Endodermal cell (in vitro differentiated cells): ENCODE measurements at places on chromosomes 5 and 9.

DNA sequence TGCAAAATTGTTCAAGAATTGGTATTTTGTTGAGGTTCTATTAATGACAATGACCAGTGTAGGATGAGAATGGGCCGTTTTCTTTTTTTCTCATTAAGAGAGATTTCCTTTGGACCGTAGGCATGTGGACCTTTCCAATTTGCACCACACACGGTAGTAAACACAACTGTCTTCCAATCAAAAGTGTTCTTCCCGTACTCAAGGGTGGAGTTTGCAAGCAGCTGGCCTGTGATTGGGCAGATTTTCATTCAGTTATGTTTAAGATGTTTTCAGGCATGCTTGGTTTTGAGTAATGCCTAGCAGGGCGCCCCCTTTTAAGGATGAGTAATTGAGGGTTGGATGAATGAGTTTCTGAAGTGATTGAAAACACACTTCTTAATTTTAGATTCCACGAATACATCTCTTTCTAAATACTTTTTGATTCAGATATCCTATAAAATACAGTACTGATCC lies 2.5 kb downstream of the KDM3B start:
- peak; percentile 78 for DNase-seq

DNA sequence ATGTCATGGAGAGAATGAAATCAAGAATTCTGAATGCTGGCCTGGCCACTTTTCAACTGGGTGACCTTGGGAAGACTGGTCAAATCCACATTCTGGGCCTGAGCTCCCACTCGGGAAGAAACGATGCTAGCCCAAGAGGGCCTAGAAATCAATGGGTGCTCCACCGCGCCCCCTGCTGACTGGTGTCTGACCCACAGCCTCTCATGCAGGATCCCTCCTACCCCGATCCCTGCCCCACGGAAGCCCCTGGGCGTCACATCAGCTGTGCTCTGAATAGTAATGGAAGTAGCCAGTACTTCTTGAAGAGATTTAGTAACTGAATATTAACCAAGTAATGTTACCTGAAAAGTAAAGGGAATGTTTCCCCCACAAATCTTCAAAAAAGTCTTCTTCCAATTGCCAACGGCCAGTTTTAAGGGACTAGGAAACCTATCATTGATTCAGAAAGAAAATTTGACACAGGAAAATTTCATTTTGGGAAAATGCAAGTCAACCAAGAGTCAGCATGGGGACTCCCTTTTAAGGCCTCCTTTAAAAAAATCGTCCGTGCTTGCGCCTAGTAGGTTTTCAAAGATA lies 43.9 kb downstream of the CRB2 start:
- peak; percentile 89 for DNase-seq

DNA sequence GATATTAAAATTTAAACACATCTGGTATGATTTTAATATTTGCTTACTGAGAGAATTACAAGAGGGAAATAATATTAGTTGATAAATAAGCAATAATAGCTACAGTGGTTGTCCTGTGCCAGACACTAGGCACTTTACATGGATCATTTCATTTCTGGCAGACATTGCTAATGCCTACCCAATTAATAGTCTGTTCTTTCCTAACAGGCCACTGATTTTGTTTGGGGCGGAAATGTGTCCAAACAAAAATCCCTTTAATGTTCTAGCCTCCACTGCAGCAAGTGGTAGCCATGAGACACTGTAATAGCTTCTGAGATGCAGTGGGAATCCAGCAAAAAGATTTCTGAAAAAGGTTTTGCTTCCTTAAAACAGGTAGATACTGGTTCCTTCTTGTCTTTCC lies 527.4 kb downstream of the CSNK1G3 start:
- DNase-seq, result no peak

DNA sequence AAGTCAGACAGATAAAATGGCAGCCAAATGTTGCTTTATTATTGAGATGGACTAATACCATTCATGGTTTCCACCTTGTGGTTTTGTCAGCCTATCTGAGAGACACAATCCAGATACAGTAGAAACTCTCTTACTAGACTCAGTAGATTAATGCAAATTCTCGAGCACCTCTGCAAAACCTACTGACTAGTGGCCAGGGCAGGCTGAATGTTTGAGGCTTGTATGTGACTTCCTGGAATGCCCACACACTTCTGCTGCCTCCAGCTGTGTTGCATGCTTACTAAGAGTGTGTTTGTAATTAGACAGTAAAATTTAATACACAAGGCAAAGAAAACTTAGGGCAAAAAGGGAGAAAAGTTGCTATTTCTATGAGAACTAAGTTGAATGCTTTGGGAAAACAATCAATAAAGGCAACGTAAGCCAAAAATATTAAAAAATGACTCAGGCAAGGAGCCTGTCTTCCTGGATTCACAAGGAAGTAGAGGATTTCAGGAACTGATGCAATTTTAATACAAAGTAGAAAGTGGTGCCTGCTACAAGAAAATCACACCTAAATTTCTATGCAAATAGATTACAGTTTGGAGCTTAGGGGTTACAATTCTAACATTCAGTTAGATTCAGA lies 30.2 kb upstream of the CCNG1 start:
- no peak for DNase-seq

- no peak for DNase-seq
Measured at GRCh38 chr9:76316069-76316468, 78.2 kb downstream of the RFK start.

GRCh38 chr9:33210006-33210715 lies 29.8 kb upstream of the SPINK4 start:
- no peak for DNase-seq

DNA sequence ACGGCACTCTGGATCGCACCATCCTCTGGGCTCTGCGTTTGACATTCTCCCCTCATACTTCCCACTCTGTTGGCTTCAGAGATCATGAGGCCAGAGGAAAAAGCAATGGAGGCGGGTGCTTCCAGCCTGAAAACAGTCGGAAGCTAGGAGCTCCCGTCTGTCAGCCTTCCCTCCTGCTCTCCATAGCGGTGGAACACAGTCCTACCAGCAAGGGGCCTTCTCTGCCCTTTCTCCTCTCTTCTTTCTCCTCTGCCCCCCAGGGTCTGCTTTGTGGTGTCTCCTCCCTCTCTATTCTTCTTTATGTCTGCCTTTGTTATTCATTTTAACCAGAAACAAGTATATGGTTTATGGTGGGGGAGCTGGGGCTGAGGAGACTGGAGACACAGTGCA lies 152.5 kb upstream of the NFIB start:
- DNase-seq, result peak; percentile 59

DNA sequence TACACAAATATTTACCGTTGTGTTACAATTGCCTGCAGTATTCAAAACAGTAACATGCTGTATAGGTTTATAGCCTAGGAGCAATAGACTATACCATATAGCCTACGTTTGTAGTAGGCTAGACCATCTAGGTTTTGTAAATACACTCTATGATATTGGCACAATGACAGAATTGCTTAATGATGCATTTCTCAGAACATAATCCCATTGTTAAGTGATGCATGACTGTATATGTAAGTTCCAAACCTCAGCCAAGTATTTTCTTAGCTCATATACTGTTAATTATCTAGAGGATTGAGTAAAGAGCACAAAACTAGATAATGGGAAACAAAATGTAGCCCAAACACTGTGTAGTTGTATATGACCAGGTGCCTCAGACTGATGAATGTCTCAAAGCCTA lies 220.1 kb downstream of the ANXA1 start:
- no peak for DNase-seq

GRCh38 chr5:102961671-102962070 lies 158.3 kb downstream of the GIN1 start:
- no peak for DNase-seq

DNA sequence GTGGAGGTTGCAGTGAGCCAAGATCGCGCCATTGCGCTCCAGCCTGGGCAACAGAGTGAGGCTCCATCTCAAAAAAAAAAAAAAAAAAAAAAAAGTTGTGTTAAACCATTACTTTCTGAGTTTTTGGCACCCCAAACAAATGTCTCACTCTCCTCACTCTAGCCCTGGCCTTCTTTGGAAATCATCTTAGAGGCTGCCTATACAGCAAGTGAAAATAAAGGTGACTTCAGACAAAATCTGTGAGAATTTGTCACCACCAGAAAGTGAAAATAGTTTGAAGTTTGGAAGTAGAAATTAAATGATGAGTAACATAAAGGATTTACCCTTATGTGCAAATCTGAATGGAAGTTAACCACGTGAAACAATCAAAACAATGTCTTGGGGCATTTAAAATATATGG lies 7.2 kb upstream of the ZNF131 start:
- DNase-seq, result no peak

GRCh38 chr9:18405240-18405639 lies 68.7 kb upstream of the ADAMTSL1 start:
- DNase-seq, result no peak

GRCh38 chr5:150175076-150175475 lies 8.5 kb downstream of the CDX1 start:
- DNase-seq, result no peak

DNA sequence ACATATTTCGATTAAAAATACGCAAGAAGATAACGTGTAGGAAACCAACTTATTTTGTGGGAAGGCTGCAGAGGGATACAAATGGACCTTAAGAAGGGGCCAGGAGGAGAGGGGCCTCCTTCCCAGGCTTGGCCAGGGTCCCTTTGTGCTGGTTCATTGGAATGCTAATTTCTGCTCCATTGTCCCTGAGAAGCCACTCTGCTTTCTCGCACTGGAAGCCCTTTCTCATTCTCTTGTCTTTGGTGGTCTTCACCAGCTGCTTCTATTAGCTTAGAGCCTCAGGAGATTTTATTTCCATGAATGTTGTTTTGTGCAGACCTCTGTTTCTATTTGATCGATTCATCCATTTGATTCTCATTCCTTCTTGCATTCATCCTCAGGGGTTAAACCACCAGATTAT lies 325.4 kb downstream of the TMEM38B start:
- peak; percentile 50 for DNase-seq

DNA sequence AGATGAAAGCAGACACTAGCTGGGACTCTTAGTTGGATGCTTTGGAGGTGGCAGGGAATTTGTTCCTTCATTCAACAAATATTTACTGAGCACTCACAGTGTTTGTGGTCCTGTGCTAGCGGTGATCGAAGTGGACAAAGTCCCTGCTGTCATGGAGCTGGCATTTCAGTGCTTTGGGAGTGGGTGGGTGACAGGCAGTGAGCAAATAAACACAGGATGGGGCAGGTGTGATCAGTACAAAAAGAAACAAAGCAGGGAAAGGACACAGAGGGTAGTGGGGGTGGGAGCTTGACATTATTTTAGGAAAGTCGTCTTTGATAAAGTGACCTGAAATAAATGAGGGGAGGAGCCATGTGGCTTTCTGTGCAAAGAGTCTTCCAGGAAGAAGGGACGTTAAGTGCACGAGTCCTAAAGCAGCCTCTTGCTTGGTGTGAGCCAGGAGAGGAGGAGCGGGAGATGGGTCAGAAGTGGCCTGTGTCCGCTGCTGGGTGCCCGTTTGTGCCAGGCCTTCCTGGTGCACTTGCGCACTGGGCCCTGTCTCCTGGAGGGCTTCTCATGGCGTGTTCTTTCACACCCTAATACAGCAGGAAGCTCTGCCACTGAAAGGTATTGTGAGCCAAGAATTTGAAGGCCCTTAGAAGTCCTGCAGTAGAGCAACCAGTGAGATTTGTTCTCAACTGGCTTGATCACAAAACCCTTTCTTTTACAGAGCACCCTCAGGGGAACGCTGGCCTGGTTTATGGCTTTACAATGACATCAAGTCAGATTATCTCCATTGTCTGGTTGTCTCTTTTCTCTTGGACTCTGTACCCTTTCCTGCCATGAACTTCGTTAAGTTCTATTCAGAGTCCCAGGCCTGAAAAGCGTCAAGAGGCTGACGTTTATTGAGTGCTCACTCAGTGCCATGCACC lies 14.8 kb downstream of the NDST1 start:
- no peak for DNase-seq

- DNase-seq, result no peak
Measured at GRCh38 chr9:107727086-107727780, 237.7 kb upstream of the KLF4 start.

GRCh38 chr5:32814141-32814540 lies 103.0 kb downstream of the NPR3 start:
- DNase-seq, result no peak

DNA sequence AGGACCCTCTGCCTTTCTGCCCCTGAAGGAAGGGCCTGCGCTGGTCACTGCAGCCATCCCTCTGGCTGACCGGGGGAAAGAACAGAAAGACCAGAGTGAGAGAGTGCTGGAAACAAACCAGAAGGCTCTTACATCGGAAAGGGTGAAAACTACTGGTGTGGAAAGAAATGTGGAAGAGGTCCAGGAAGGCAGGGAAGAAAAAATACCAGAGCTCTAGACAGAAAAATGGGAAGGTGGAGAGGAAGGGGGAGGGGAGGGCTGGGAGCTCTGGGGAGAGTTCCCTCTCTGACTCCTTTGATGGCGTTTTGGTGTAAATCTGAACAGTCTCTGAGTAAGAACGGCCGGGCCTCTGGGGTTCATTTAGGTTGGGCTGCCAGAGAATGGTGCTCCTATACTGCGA lies 47.7 kb downstream of the COL23A1 start:
- no peak for DNase-seq

DNA sequence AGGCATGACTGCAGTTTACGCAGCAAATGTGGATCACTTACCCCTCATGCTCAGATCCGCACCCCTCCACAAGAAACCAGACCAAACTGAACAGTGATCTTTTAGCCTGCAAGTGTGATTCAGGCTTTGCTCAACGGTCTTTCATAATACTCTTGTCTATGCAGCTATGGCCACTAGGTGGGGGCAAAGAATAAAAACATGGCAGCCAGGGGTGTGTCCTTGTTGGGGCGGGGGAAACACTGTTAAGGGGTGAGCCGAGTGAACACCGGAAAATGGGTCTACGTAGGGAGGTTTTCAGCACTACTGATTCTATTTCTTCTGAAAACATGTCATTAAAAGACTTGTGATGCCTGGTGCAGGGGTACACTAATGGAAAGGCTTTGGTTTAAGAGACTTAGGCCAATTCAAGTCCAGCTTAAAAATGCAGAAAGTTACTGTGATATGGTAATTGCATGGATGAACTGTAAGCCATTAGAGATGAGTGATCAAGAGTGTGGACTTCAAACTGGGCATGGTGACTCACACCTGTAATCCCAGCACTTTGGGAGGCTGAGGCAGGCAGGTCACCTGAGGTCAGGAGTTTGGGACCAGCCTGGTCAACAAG lies 49.9 kb upstream of the GPR151 start:
- DNase-seq, result peak; percentile 89

- no peak for DNase-seq
Measured at GRCh38 chr5:15103130-15103529, 231.6 kb upstream of the ANKH start.

DNA sequence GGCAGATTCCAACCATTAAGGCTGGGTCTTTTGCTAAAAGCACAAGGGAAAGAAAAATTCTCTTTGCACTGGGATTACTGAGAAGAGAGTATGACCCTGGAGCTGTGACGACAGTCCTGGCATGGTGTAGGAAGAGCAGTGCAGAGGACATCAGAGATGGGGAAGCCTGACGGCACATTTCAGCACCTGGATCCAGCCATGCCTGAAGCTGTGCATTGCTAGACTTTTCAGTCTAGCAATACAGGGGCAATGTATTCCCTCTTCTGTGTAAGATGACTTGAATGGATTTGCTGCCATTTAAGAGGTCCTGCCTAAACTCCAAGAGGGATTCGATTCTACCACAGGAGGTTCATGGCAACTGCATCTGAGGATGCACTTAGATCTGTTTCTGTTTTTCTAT lies 12.3 kb upstream of the MRNIP start:
- DNase-seq, result no peak

- DNase-seq, result no peak
Measured at GRCh38 chr5:107458322-107458721, 212.4 kb downstream of the EFNA5 start.

- DNase-seq, result peak; percentile 52
Measured at GRCh38 chr5:115333164-115333563, 36.7 kb upstream of the CCDC112 start.
